ENCODE measurements at places on chromosomes 2 and 18.

- no peak for DNase-seq
Observed at GRCh38 chr2:98911376-98912154, 24.5 kb downstream of the CRACDL start.

- DNase-seq, result no peak
Observed at GRCh38 chr2:128413014-128413717, 94.5 kb upstream of the HS6ST1 start.

GRCh38 chr2:113890253-113891235 is 655 bp downstream of the ACTR3 start:
- peak; percentile 21 for DNase-seq

DNA sequence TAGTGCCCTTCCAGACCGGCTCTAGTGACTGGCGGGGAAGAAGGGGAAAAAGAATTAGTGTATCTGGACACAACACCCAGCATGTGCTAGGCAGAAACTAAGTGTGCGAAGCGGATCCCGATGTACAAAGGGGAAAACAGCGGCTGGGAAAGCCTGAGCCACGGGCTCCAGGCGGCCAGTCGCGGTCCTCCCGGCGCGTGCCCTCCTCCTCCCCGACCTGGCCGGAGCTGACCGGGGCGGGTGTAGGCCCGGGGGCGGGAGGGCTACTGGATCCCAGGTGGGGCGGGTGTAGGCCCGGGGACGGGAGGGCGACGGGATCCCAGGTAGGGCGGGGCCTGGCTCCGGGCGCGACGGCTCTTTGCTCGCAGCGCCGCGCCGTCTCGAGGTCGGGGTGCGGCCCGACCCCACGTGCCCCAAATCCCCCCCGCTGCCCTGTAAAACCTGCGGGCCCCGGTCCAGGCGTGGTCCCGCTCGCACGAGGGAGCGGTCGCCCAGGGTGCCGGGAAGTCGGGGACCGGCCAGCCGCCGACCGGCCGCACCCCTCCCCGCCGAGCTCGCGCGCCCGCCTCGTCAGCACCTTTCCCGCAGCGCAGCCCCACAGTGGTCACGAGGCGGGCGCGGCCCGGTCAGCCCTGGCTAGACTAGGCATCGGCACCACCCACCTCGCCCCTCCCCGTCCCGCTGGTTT is 48.8 kb downstream of the C2orf42 start:
- peak; percentile 62 for DNase-seq

- no peak for DNase-seq
Observed at GRCh38 chr2:213740453-213740852, 456.2 kb downstream of the SPAG16 start.

GRCh38 chr2:16713011-16713423 is 47.4 kb upstream of the CYRIA start:
- no peak for DNase-seq

- no peak for DNase-seq
Observed at GRCh38 chr2:161306919-161307318, 1.3 kb upstream of the PSMD14 start.

DNA sequence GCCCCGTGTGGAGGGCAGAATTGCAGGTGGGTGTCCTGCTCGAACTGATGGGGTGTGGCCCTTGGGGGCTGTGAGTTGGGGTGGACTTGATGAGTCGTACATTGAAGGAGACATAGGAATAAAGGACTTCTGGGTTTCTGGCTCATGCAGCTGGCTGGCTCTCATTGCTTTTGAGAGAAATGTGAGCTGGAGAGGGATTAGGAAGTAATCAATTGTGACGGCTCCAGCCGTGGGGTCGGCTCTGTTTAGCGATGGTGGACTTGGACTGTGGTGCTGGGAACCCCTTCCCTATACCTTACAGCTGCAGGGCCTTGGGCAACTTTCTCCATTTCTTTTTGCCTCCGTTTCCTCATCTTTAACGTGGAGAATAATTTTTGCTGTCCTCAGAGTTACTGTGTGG is 9.2 kb downstream of the IMPA2 start:
- no peak for DNase-seq

DNA sequence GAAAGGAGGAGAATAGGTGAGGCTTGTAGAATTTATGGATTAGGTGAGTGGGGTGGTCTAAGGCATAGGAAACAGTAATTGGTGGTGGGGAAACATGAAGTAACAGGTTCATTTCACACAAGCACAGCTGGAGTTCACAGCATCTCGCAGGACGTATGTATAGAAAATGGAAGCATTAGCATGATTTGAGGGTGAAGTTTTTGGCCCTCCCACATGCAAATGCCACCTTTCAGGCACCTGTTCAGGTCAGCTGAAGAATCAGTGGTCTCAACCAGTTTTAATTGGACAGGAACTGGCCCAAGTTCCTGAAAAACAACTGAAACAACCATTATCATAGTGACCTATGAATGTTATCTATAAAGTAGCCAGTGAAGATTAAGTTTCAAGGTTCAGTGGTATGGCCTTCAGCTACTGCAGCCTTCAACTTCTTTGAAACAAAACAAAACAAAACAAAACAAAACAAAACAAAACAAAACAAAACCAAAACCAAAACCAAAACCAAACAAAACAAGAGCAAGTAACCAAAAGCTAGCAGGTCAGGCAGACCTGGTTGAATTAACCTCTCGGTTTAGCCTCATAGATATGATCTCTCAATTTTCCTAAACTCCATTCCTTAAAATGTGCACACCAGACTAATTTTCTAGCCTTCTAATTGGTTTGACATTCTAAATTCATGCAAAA is 102.1 kb upstream of the SPHKAP start:
- no peak for DNase-seq

DNA sequence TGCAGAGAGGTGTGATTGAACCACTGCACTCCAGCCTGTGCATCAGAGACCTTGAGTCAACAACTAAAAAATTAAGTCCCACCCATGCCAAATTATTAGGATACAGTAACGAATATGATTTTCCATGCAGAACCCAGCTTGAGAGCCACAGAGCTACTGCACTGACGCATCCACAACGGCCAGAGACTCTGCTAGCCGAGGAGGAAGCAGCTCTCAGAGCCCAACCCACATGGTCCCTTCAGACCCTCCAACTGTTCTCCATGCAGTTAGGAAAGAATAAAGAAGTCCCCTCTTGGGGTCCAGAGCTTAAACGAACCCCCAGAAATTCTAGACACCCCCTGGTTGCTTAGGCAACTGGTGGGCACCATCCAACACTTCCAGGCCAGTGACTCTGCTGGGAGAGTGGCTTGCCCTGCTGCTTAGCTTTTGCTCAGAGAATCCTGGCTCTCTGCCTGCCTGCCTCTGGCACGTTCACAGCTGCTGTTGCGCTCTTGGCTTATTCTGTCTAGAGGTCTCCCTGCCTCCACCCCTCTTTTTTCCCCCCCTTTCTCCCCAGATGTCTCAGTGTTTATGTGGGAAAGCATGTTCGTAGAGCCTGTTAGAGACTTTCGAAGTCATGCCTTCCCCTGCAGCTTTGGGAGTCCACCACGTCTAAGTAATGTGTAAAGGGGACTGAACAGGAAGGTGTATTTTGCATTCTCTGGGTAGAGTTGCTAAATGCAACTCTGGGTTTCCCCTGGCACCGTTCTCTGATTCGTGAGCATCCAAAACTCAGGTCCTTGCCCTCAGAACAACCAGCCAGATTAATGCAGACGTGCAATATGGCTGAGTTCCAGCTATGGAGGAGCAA is 26.0 kb upstream of the SP3 start:
- DNase-seq, result no peak

DNA sequence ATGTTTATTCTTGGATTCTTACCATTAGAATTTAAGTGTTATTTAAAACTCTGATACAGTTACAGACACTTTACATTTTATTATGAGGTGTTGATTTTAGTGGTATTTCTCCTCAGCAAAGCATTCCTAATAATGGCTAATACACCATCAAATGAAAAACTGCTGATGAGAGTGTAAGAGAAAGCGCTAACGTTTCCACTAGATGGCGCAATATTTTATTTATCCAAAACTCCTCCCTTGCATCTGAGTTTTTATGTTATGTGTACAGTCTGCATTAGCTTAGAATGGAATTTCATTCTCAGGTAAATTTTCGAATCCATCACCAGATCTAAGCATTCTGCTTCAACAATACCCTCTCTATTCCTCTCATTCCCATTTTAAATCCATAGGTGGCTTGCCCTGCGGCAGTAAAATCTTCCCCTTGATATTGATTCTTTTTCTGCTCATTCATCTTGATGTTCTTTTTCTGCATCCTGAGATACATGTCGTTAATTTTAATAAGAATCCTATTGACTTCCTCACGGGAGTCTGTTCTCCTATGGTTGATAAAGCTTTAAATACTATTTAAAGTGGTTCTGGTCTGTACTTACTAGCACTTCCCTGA is 53.9 kb downstream of the PRKRA start:
- no peak for DNase-seq

DNA sequence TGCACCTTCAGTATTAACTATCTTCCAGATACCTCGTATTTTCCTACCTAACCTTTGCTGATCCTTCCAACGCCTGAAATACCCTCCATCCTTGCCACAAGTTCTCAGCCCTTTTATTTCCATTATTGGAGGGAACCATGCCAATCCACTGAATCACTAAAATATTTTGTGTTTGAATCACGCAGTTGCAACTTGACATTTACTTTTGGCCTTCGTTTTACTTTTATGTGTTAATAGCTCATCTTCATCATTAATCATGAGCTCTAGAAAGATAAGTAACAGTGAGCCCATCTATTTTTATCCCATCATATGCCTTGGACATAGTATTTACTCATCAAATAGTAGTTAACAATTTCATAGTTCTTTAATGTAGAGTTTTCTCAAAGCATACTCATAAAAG is 463.2 kb downstream of the THSD7B start:
- DNase-seq, result no peak

GRCh38 chr2:17000184-17000482 is 334.5 kb upstream of the CYRIA start:
- DNase-seq, result no peak

- no peak for DNase-seq
Observed at GRCh38 chr2:159226059-159226461, 60.4 kb downstream of the WDSUB1 start.

DNA sequence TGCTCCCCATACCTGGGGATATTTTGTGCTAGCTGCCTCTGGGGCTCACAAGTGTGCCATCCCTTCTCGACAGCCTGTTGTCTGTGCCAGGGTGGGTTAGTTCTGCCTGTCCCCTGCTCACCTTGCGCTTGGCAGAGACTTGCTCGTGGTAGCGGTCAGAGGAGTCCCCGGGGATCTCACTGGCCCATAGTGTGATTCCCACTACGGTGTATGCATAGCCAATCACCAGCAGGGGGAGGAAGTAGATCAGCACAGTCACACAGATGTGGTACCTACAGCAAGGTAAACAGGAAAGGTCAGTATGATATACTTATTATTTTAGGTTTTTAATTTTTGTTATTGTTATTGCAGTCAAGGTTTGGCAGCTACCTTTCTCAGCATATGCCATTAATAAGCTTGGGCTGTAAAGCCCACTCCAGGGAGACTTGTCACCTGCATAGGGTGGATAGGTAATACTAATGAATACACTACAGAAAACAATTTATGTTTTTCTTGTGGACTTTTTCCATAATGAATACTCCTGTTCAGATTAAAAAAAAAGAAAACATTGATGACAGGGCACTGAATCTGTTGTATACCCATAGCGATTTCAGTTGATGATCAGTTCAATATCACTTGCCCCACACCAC is 95.2 kb downstream of the POLE4 start:
- DNase-seq, result no peak

DNA sequence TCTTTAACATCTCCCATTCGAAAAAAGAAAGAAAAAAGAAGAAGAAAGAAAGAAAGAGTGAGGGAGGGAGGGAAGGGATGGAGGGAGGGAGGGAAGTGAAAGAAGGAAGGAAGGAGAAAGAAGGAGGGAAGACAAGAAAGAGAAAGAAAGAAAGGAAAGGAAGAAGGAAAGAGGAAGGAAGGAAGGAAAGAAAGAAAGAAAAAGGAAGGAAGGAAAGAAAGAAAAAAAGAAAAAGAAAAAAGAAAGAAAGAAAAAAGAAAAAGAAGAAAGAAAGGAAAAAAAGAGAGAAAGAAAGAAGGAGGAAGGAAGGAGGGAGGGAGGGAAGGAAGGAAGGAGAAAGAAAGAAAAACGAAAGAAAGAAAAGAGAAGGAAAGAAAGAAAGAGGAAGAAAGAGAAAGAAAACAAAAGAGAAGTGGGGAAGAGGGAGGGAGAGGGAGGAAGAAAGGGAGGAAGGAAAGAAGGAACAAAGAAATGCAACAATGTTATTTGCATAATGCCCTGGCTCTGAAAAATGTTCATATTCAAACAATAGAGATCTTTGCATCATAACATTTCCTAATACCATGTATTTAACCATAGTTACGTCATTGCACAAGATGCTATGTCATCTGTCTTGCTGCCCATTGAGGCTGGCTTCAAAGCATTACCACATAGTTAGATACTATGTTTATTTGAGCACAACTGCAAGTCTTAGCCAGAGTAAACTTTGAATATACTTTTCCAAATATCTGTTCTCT is 550.6 kb downstream of the DSC3 start:
- no peak for DNase-seq

GRCh38 chr2:2744958-2745715 is 414.1 kb upstream of the MYT1L start:
- DNase-seq, result no peak

GRCh38 chr2:26174691-26175465 is 2.0 kb downstream of the GAREM2 start:
- no peak for DNase-seq

- no peak for DNase-seq
Observed at GRCh38 chr2:153870308-153870707, 1.4 kb upstream of the GALNT13 start.

DNA sequence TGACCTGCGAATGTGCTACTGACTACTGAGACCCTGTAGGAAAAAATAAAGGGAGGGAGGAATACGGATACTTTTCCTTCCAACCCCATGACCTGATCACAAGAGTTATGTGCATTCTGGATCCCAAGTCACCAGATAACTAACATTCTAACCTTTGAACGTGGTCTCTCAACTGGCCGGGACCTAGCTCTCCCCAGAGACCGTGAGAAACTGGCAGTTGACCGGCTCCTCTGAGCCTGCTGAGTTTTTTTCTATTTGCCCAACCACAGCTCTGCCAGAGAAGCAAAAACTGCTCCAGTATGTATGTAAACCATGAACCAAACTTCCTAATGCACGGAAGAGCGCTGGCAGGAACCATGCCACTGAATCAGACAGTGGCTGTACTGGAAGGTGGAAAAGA is 47.5 kb upstream of the PTMA start:
- no peak for DNase-seq

DNA sequence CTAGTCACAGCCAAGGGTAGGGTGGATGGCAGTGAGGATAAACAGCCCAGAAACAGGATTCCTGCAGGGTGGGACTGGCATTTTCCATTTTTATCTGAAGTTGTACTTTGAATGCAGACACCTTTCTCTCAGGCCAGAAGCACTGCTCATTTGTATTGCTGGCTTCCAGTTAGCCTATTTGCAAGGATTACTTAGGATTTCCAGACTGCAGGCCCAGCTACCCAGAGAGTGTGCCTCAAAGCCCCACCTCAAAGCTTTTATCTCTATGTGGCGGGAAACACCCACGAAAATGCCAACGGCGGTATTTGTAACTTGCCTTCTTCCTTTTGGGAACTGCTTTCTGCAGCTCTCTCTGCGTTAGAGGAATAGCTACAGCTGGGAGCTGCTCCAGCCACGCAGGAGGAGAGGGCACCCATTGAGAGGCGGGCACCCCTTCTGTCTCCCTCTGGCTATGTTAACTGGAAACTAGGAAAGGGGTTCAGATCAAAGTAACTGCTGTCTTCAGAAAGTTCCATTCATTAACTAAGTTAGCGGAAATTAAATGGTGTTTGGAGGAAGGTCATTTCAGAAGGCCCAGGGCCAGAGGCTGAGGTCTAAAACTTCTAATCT is 144.9 kb downstream of the TGIF1 start:
- DNase-seq, result no peak

- no peak for DNase-seq
Observed at GRCh38 chr2:50097148-50097547, 934.8 kb downstream of the NRXN1 start.

- DNase-seq, result no peak
Observed at GRCh38 chr2:201656740-201657139, 13.4 kb upstream of the TMEM237 start.

- no peak for DNase-seq
Observed at GRCh38 chr2:150916467-150917396, 344.9 kb downstream of the RBM43 start.
